ENCODE measurements at places on chromosomes 2 and 18. TPM values are rescaled to one million over a fixed set of nuclear protein-coding genes. Genes with fewer than 3 reads are reported as not detected.

The TTN gene
- total RNA-seq = 15.0 TPM

The SIX3 gene
- not detected for total RNA-seq

The IL1A gene
- total RNA-seq = 0.54 TPM

The IGFBP5 gene
- 26.7 TPM for total RNA-seq

The LRRC30 gene
- total RNA-seq = not detected

The TDRD15 gene
- total RNA-seq = 0.70 TPM

GRCh38 chr18:35695384-35695783 lies 113.8 kb downstream of the GALNT1 start:
- no peaks in the 10 kb centered on the region for H3K27me3 ChIP-seq
- no peaks in the 10 kb centered on the region for H3K4me1 ChIP-seq
- no peak overlapping the region for H3K4me3 ChIP-seq
- H3K27ac ChIP-seq = no peak overlapping the region
- H3K36me3 ChIP-seq = peaks cover 97% of the 10 kb centered on the region
- no peak for DNase-seq

DNA sequence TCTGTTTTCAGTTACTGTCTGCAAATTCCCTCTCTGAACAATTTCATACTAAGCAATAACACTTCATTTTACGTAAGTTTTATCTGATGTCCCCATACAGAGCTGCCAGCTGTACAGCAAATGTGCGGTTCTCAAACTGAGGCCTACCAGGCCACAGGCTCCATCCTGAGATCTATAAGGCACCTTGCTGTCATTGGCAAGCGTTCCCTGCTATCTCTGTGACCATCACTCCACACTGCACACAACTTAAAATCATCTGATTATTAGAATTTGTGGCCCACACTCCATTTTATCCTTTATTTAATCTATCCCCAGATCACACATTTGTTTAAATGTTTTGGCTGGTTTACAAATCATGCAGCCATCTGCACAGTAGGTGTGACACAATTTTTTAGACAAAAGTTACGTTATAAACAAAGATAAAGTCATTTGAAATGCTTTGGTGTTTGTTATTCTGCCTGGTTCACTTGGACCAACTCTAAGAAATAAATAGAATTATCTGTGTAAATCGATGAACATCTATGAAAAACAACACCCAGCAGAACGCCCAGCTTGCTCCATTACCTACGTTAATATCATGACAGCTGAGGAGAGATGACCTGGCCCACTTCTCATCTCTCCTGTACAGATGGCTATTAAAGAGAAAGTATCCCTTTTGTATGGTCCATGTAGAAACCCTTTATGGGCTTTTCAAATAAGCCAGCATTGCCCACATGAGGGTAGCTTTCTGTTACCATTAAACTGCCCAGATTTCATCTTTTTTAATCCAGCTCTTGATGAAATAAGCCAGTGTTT lies 162.4 kb downstream of the ZNF521 start:
- no peak overlapping the region for H3K4me3 ChIP-seq
- H3K27me3 ChIP-seq = no peaks in the 10 kb centered on the region
- H3K27ac ChIP-seq = no peak overlapping the region
- no peak for DNase-seq
- no peaks in the 10 kb centered on the region for H3K4me1 ChIP-seq

- no peaks in the 10 kb centered on the region for H3K27me3 ChIP-seq
- no peaks in the 10 kb centered on the region for H3K36me3 ChIP-seq
- no peak for DNase-seq
These were observed 427.3 kb downstream of the LRP1B start for GRCh38 chr2:141703501-141703900.

DNA sequence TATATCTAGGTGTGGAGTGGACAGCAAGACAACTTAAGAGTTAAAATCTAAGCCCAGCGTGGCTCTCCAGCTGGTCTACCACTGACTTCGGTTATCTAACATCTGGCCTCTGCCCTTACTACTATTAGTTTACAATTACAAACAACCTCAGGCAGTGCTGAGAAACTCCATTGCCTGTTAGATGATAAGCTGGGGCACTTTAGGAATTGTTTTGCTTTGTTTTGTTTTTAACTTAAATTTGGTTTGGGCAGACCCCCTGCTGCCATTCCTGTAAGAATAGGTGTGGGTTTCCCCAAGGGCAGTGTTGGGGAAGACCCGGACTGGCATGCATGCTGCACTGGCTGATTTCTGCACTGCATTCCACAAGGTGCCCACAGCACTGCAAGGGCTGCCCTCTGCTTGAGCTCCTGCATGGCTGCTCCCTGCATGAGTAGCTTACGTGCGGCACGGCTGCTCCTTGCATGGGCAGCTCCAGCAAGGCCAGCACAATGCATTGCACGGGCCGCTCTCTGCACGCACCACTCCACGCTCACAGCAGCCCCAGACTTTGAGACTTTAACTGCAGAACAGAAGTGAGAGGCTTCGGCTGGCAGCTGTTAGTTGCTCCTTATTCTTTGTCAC lies 74.2 kb upstream of the SERTAD2 start:
- H3K4me1 ChIP-seq = peaks cover 61% of the 10 kb centered on the region
- no peak overlapping the region for H3K4me3 ChIP-seq
- no peaks in the 10 kb centered on the region for H3K36me3 ChIP-seq
- H3K27me3 ChIP-seq = no peaks in the 10 kb centered on the region

DNA sequence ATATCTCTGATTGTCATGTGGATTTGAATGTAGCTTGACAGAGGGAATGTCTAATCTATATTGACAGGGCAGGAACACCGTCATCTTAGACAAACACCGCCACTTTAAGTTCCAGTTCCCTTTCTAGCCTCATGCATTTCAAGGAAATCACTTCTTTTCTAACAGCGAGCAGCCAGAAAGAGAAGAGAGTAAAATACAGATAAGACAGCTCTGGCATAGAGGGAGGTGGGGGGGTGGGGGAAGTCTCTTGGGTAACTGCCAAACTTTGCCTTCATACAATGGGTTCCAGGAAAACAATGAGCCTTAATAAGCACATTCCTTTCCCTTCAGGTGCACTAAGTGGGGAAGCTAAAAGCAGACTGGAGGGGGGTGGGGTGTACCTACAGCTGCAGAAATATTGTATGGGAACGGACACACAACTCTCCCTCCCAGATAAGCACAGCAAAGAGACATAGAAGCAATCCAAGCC lies 37.2 kb downstream of the CASP10 start:
- peaks cover 33% of the 10 kb centered on the region for H3K36me3 ChIP-seq
- H3K4me1 ChIP-seq = peaks cover 41% of the 10 kb centered on the region
- DNase-seq = no peak
- H3K4me3 ChIP-seq = no peak overlapping the region
- no peaks in the 10 kb centered on the region for H3K27me3 ChIP-seq
- H3K27ac ChIP-seq = peak overlapping the region; percentile 70

GRCh38 chr2:64840426-64840881 lies 148.7 kb upstream of the SLC1A4 start:
- H3K4me1 ChIP-seq = peaks cover 55% of the 10 kb centered on the region
- no peak for DNase-seq
- H3K27ac ChIP-seq = peak overlapping the region; percentile 49
- H3K4me3 ChIP-seq = no peak overlapping the region

DNA sequence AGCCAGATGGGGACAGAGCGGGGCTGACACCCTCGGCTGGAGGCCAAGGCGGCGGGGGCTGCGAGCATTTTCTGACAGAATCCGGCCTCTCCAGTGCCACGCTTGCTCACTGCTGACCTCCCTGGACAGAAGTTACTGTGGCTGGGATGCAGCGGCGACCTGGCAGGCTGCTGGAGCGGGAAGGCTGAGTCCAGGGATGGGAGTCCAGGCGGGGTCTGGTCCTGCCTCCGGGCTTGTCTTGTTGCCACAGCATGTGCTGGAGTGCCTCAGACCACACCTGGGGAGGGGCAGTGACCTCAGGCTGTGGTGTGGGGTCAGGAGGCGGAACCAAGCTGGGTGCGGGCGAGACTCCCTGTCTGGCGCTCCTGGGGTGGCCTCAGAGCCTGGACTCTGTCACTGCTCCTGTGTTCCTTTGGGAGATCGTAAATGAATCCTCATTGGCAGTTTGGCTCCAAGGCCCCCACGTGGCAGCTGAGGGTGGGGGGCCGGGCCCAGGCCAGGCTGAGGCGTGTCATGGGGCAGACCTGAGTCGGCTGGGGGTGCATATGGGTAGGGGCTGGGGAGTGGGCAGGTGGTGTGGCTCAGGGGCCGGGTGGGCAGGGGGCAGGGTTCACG lies 5.5 kb downstream of the BOK start:
- no peak overlapping the region for H3K4me3 ChIP-seq
- peak; percentile 67 for DNase-seq
- no peak overlapping the region for H3K27ac ChIP-seq
- H3K36me3 ChIP-seq = no peaks in the 10 kb centered on the region

DNA sequence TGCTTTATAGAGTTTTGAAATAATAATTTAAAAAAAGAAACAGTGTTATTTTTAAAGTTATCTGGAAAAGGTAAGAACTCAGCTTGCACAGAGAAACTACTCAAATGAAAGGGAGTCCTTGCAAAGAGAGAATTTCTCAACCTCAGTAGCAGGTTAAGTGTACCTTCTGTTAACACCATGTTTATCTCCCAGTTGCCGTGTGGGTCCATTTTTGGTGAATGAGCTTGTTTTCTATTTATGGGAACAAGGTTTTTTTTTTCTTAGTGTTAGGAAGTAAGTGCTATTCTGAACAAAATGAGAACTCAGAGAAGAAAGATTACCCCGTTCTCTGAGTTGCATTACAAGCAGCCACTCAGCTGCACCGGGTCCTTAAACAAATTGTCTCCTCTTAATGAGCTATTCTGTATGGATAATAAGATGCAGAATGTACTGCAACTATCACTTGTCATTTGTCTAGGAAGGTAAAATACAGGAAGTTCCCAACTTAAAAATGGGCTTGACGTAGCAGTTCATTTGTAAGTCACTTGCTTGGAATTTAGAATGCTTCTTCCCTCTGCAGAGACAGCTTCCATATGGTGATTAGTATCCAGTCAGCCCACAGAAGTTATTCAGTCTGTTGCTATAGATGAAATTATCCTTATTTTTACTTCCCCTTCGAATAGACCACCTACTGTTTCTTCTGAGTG lies 74.9 kb downstream of the LTBP1 start:
- H3K4me1 ChIP-seq = no peaks in the 10 kb centered on the region
- H3K27me3 ChIP-seq = no peaks in the 10 kb centered on the region
- H3K27ac ChIP-seq = no peak overlapping the region
- H3K36me3 ChIP-seq = no peaks in the 10 kb centered on the region
- DNase-seq = no peak

DNA sequence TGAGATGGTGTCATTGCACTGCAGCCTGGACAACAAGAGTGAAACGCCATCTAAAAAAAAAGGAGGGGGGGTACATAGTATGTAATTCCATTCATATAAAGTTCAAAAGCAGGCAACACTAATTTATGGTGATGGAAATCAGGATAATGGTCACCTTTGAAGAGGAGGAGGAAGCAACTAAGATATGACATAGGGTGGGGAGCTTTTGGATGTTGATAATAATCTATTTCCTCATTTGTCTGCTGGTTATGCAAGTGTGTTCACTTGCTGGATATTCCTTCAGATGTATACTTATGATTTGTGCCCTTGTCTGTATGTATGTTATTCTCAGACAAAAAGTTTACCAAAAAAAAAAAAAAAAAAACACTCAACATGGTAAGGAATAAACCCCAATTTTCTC lies 28.6 kb upstream of the ATIC start:
- H3K4me3 ChIP-seq = no peak overlapping the region
- H3K27me3 ChIP-seq = no peaks in the 10 kb centered on the region
- DNase-seq = no peak
- no peaks in the 10 kb centered on the region for H3K36me3 ChIP-seq

DNA sequence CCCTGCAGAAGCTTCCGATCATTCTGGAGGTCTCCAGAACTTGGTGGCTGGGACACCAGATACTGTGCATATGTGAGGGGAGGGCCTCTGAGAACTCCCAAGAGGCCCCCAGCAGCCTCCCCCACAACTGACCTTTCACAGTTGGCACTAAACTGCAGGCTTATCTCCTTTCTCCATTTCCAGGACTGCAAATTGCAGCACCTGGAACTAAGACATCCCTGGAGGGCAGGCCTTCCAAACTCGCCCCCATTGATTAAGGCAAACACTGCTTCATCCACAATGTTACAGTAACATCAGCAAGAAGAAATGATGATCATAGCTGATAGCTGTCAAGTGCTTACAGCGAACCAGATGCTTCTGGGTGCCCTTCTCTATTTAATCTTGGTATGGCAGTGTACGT lies 67.9 kb downstream of the TGOLN2 start:
- H3K4me3 ChIP-seq = no peak overlapping the region
- H3K27me3 ChIP-seq = no peaks in the 10 kb centered on the region
- H3K27ac ChIP-seq = no peak overlapping the region
- H3K4me1 ChIP-seq = peaks cover 48% of the 10 kb centered on the region
- H3K36me3 ChIP-seq = no peaks in the 10 kb centered on the region
- DNase-seq = peak; percentile 40

DNA sequence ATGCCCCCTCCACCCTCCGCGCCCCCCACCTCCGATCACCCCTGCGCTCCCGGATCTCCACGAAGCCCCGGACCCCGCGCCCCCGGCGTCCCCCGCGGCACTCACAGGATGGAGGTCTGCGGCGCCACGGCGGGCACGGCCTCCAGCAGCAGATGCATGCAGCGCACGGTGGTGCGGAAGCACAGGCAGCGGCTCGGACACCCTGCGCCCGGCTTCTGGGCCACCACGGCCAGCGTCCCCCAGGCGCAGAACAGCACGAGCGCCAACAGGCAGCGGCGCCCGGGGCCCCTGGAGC lies 217 bp downstream of the PXDN start:
- peaks cover 35% of the 10 kb centered on the region for H3K27me3 ChIP-seq
- H3K27ac ChIP-seq = peak overlapping the region; percentile 88
- peak; percentile 73 for DNase-seq
- H3K4me1 ChIP-seq = peaks cover 50% of the 10 kb centered on the region

- no peak for DNase-seq
- H3K27me3 ChIP-seq = no peaks in the 10 kb centered on the region
- no peaks in the 10 kb centered on the region for H3K4me1 ChIP-seq
- H3K27ac ChIP-seq = peak overlapping the region; percentile 64
- H3K4me3 ChIP-seq = no peak overlapping the region
These were observed 55.7 kb downstream of the LOXHD1 start for GRCh38 chr18:46601141-46601805.

DNA sequence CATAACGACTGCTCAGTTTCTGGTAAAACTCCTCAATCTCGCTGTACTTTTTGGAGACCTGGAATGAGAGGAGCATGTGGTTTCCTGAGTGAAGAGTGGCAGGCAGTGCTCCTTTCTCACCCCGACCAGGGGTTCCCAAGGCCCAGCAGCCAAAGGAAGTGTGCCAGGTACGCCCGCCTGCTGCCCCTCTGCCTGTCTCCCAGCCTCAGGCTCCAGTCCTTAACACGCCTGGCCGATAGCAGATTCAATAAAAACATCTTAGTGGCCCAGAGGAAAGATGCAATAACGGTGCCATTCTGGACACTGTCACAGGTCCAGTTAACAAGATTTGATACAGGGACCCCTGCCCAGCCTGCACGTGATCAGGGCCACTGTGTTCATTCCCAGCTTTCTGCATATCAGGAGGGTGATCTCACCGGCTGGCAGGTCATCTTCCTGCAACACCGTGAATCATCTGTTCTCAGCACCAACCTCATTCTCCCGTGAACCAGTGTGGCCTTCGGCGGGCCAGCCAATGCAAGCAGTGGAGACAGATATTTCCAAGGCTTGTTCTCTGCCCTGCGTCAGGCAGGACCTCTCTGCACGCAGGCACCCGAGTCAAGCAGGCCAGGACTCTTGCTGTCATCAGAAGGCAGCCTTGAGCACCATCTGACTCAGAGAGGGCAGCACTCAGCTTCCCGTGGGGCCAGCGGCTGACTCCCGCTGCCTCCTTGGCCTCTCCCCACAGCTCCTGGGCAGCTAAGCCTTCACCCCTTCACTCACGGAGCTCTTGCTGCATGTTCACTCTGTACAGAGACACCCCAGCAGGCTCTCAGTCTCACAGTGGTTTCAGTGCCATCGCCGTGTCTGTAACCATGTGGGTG lies 9.5 kb downstream of the HS1BP3 start:
- peaks cover 10% of the 10 kb centered on the region for H3K4me1 ChIP-seq
- H3K27ac ChIP-seq = no peak overlapping the region
- no peaks in the 10 kb centered on the region for H3K27me3 ChIP-seq
- H3K4me3 ChIP-seq = no peak overlapping the region
